ENCODE measurements at places on chromosomes 3 and 15.

DNA sequence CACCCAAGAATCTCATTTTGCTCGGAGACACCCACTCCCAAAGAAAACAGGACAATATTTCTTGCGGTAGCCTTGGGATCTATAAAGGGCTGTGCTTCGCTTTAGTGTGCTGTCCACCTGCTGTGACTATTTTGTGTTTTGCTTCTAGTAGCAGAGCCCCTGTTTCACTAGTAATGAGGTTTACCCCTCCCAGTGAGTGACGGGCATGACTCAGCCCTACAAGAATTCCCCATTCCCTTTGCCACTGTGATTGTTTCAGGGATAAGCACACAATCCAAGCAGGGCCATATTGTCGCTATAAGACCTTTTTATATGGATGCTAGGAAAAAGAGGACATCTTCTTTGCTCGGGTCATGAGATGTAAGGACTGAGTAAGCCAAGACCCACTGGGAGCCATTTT is 62.5 kb upstream of the FOXB1 start:
- DNase-seq = no peak

DNA sequence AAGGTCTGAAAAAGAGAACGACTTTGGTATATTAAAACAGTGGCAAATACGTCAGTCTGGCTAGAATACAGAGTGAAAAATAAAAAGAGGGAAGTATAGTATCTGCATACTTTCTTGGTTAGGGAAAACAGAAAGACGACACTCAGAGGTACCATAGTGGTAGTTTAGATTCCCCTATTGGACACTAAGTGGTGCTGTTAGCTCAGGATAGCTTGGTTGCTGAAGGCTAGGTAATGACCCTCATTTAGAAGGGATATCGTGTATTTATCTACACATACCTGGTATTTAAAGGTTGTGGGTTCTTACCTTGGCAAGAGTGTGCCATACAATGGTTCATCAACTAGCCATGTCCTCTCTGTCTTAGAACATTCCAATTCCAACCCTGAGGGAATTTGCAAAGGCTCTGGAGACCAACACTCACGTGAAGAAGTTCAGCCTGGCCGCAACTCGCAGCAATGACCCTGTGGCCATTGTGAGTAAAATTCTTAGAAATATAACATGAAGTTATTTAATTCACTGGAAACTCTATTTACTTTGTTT is 31.0 kb downstream of the TMOD2 start:
- no peak for DNase-seq

DNA sequence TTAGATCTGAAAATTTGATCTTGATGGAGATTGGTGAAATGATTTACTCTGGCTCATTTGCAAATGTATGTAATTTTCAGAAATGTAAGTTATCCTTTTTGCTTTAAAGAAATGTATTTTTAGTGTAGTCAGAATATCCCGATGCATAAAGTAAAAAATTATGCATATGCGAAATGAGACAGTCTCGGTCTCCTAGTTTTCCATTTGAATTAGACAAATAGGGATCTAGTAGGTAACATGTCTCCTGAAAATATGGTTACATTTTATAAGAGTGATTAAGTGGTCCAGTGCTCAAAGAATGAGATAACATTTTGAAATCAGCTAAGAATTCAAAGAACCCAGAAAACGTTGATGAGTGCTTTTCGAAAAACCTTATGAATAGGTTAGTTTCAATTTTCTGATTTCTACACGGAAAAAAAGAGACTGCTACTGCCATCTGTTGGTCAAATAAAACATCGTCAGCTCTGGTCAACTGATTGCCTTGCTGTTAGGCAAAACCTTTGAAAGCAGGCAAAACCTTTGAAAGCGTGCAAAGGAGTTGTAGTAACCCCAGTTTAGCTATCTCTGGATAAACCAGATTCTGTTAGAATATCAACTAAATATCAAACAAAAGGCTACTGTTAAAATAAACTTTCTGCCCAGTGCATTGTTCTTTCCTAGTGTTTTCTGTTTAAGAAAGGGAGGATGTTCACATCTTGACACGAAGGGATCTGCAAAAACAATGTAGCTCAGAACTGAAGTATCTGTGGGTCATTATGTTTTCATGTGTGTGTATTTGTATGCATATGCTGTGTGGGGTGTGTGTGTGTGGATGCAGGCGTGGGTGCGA is 59.3 kb upstream of the CHMP2B start:
- no peak for DNase-seq

DNA sequence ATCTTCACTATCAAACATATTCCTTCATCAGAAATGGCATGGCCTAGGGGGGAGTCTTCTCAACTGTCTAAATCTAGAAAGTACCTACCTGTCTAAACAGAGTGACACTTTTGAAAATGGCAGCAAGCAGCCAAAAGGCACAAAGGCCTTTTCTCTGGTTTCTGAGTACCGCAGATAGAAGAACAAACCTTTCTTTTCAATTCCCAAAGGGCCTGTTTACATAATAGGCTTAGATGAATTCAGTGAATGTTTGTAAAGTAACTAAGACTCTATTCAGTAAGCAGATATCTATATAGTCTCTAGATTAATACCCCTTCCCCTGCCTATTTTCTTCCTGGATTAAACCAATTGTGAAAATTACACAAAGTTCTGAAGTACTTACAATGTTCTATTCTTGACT is 7.1 kb downstream of the MYEF2 start:
- DNase-seq = no peak

GRCh38 chr15:63082366-63082765 is 39.3 kb upstream of the LACTB start:
- DNase-seq = no peak

DNA sequence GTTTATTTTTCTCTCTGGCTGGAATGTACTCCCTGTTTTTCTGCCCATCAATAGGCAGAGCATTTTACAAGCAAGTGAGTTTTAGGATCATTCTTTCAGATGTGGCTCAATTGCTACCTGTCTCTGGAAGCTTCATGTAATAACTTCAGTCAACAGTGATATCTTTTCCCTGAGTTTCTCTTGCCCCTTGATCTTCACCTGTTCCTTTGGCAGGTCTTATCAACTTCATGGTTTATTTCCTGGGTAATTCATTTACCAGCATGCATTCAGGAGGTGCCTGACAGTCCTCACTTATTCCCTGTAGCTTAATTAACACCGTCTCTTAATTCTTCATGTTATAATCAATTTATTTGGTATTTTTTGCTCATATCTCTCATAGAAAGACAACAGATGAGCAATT is 184.8 kb upstream of the CTDSPL start:
- DNase-seq = no peak

- DNase-seq = peak; percentile 38
These were observed 41.4 kb upstream of the UMPS start for GRCh38 chr3:124688581-124689454.

GRCh38 chr3:9067352-9067975 is 104.2 kb upstream of the RAD18 start:
- DNase-seq = no peak

GRCh38 chr15:53126144-53126543 is 336.0 kb upstream of the ONECUT1 start:
- DNase-seq = no peak

DNA sequence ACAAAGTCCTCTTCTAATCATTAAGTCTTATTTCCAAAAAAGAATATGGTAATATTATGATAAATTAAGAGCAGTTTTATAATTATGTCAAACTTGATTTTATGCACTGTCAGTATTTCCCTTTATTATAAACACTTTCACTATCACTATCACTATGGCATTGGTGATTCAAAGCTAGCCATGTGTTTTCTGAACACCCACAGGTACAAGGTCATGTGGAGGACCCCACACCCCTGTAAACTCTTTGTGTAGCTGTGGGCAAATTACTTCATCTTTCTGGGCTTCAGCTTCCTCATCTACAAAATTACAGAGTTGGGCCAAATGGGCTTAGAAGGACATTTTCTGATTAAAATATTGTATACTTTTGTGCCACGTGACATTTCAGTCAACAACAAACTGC is 41.7 kb downstream of the FBXL22 start:
- DNase-seq = no peak

- DNase-seq = no peak
These were observed 250.5 kb downstream of the UACA start for GRCh38 chr15:70512772-70513362.

- no peak for DNase-seq
These were observed 187.1 kb downstream of the ITPR1 start for GRCh38 chr3:4680227-4680691.

GRCh38 chr3:46463868-46464241 is 850 bp downstream of the LTF start:
- no peak for DNase-seq
